ENCODE measurements at places on chromosomes 16 and 17.

GRCh38 chr16:88355389-88356123, 27.2 kb upstream of the ZNF469 start:
- no peak for DNase-seq

GRCh38 chr17:1939981-1940809, 84.9 kb downstream of the RTN4RL1 start:
- DNase-seq, result no peak

GRCh38 chr16:78221892-78222291, 122.4 kb downstream of the WWOX start:
- no peak for DNase-seq

GRCh38 chr16:31868691-31869167, 4.9 kb upstream of the ZNF267 start:
- DNase-seq, result peak; percentile 44

DNA sequence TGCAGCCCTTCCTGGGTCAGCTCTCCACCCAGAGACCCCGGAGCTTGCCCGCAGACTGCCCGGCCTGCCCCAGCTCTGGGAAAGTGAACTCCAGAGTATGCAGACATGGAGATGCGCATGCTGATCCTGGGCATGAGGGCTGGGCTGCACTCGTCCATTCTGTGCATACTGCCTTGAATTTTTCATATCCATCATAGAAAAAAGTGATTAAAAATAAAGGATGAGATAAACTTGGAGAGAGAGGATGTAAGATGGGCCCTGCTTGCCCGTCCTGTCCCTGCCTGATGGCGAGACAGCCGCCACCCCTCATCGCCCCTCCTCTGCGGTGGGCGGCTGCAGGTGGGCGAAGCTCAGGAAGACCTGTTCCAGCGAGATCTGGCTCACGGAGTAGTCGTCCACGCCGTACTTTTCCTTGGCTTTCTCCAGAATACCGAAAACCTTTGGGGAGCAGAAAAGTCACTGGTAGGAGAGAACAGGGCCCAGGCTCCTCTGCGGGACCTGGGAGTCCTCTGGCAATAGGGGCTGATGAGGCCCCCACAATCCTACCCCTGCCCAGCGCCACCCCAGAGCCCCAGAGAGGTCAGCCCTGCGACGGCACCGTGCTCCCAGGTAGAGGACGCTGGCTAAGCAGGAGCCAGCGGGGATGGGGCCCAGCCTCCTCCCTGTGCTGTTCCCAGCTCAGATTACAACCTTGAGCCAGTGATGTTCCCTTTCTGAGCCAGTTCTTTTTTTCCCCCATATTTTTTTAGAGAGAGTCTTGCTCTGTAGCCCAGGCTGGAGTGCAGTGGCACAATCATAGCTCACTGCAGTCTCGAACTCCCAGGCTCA, 8.7 kb upstream of the RNPS1 start:
- DNase-seq, result no peak

DNA sequence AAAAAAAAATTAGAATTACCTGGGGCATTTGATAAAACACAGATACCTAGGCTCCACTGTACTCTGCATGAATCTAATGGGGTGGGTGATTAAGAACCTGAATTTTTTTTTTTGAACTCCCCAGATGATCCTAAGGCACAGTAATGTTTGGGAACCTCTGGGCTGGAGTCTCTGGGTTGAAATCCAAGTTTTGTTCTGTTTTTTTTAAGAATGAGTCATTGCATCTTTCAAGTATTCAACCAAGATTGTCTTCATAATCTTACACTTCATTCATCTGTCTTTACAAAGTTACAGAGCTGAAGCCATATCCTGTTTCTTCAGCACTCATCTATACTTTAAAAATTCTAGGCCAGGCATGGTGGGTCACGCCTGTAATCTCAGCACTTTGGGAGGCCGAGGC, 52.6 kb downstream of the PIGL start:
- DNase-seq, result no peak

DNA sequence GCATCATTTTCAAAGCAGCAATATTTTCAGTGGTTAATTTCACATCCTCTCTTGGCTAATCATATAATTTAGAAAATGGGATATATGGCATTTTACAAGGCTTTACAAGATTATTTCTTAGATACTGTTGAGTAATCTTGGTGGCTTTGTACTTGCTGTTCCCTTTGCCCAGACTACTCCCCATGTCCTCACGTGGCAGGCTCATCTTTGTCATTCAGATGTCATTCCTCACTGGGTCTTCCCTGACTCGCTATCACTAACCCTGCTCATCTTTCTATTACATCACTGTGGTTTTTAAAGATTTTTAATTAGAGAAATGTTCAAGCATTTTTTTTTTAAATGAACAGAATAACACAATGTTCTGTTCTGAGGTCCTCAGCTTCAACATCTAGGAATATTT, 240.0 kb upstream of the IRX5 start:
- no peak for DNase-seq

DNA sequence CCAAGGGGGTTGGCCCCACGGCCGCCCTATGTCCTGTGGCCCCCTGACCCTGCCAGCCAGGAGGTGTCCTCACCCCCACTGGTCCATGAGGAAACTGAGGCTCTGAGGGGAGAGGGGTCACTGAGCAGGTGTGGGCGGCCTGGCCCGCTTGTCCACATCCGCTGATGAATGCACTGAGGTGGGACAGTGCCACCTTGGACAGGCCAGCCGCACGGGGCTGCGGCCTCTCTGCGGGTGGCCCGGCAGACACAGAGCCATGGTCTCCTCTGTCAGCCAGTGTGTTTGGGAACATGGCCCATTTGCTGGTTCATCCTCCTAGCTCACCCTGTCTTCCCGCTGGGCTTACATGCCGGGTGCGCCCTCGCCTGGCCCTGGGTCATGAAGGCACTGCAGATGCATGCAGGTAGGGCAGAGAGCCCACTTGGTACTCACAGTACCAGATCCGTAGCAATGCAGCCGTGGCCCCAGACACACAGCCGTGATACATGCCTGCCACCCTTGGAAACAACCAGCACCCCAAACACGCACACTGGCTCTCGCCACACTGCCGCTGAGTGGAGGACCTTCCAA, 93.9 kb downstream of the ENGASE start:
- no peak for DNase-seq

DNA sequence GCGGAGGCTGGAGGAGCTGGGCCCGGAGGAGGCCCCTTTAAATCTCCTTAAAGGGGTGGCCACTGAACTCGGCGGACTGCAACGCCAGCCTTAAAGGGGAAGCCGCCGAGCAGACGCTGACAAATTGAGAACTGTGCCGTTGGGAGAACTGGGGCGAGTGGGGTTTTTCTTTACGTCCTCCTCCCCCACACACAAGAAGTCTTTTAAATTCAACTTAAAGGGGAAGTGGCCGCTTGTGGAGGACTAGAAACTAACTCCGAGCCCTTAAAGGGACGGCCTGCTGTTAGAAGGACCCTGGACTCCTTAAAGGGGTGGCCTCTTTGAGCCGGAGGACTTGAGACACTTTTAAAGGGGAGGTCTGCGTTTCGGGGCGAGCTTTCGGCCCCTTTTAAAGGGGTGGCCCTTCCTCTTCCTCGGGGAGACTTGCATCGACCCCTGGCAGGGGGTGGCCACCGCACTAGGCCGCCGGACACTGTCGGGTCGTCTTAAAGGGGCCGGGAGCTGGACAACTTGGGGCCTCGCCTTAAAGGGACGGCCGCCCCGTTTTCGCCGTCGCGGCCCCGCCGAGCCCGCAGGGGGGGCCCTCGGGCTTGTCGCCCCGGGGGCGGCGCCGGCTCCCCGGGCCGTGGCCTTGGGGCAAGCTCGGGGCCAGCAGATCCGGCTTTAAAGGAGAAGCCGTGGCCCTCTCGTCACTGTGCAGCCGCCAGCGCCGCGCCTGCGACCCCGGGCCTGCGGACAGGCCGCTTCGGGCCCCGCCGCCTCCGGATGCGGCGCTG, 688 bp downstream of the FBRS start:
- peak; percentile 91 for DNase-seq

DNA sequence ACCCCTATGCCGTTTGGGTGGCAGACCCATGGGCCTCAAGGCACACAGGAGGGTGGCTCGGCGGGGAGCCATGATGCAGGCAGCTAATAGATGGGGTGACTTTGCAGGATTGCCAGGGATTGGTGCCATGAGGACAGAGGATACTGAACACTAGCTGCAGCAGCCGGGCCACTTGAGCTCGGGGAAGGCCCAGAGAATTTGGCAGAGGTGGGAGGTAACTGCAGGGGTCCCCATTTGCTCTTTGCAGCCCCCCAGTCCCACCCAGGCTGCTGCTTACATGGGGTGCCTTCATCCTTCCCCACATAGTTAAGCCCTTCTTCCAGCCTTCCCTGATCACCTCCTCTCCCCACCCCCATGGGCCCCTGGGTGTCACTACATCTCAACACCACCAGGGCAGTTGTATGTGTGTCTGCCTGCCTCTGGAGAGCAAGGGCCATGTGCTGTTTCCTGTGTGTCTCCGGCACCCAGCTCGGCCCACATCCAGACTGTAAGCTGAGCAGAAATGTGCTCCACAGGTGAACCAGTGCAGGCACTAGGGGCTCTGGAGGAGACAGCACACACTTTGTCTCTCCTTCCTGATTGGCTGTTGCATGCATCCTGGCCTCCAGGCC, 52.0 kb downstream of the SREBF1 start:
- DNase-seq, result no peak

DNA sequence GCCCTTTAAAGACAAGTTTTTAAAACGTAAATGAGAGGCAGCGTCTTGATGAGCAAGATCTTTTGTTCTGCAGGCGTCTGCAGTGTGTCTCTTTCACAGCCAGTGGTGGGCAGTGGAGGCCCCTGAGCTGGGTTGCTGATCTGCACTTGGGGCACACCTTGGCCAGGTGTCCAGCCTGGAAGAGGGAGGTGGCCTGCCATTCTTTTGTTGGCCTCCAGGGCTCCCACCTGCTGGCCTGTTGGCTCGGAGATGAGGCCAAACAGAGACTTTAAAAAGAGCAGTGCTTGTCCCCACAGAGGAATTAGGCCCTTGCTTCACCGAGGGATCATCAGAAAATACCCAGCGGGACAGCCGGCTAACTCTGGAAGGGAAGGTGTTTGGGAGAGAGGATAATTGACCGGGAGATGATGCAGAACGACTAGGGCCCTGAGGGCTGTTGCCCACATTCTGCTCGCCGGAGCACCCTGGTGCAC, 145.9 kb upstream of the PLCG2 start:
- no peak for DNase-seq

GRCh38 chr17:32588982-32589381, 102.2 kb downstream of the CDK5R1 start:
- DNase-seq, result no peak

DNA sequence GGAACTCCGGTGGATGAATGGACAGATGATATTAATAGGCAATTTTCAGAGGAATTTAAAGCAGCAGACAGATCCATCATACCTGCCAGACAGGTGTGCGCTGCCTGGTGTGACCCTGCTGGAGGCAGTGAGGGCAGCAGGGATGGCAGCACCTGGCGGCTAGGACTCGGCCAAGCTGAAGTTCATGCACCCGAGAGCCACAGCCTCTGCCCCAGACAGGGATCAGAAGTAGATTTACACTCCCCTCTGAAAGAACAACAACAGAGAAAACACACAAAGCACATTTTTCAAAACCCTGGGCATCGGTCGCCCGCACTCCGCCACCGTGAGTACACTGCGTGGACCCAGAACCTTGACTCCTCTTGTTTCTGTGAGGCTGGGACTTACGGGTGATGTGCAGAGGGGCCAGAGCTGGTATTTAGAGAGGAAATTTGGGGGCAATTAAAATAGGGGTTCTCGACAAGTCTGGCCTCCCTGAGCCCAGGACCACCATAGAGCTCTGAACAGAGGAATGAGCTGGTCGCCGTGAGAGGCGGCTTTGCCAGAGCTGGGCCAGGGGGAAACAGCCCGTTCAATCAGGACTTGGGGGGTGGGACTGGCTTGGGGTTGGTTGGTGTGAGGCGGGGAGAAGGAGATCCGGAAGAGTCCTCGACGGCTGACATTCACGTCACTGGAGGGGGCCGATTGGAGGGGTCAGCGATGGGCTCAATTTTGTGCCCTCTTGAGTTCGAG, 101.0 kb downstream of the METRNL start:
- DNase-seq, result no peak

GRCh38 chr17:77344038-77344437, 203.3 kb downstream of the SEC14L1 start:
- no peak for DNase-seq

DNA sequence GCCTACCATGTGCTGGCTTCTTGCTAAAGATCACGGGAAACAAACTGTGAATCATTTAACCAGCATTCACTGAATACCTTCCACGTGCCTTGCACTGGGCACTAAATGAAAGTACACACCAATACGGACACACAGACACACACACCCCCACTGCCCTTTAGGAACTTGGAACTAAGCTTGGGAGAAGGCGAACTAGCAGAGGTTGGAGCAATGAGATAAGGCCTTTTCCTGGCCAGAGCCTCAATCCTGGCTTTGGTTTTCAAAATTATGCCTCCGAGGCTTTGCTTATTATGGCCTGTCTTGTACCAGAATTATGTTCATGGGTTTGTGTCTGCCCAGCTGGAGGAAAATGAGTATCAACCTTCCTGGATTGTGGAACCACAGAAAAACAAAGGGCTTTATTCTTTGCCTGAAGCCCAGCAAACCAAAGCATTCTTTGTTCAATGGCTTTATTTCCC, 32.3 kb downstream of the CPPED1 start:
- no peak for DNase-seq

DNA sequence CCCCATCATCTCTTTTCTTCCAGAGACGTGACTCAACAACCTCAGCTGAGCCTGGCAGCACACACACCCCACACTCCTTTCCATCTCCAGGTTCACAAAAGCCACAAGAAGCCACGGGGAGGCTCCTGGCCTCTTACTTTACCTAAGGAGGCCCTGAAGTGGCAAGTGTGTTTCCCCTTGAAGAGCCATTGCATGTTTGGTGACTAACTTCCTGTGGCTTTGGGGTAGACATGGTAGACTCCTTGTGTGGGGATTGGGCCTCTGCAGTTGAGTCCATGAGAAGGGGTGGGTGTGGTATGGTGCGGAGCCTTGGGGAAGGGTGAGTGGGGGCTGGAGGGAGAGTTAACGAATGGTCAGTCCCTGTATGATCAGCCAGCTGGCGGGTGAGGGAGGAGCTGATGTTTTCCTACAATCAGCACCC, 24.2 kb downstream of the SAP30BP start:
- peak; percentile 98 for DNase-seq

GRCh38 chr16:21081329-21081728, 69.3 kb downstream of the DNAH3 start:
- DNase-seq, result no peak

DNA sequence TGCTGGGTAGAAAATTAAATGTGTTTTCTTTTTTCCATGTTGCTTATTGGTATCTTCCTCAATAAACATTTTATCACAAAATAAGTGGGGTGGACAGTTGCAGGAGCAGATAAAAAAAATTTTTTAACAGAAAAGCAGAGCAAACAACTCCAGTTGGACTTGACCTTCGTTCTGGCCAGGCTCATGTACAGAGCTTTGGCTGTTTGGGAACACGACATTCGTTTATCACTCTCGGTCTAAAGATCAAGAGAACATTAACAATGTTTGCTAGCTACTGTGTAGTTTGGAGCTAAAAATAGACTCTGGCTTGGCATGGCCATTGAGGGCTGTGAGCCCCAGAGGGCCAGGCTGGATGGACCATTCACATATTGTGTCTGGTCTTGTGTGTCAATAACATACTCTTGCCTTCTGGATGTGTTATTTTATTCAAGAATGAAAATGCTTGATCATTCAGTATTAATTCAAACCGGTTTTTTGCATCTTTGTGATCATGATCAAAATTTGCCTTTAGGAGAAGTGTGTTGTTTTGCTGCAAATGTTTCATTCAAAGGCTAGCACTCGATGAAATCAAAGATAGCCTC, 56.6 kb downstream of the TMEM186 start:
- DNase-seq, result no peak
